Heart right ventricle (tissue), 16 donors: ENCODE measurements at places on chromosomes 12 and 14. TPM values are rescaled to one million over a fixed set of nuclear protein-coding genes. Genes with fewer than 3 reads are reported as not detected.
A peak's percentile ranks its signal among the peaks of the same experiment; 100 is the strongest.

SPX gene
- total RNA-seq = 16.2 TPM

NXPH4 gene
- 1.9 TPM for total RNA-seq

- no peaks in the 10 kb centered on the region for H3K27me3 ChIP-seq
- no peak for DNase-seq
- H3K36me3 ChIP-seq = no peaks in the 10 kb centered on the region
- H3K4me3 ChIP-seq = no peak overlapping the region
- no peak overlapping the region for H3K27ac ChIP-seq
Observed at GRCh38 chr12:39931231-39931630, 174.7 kb downstream of the SLC2A13 start.

GRCh38 chr12:66688846-66689439 is 10.1 kb upstream of the GRIP1 start:
- peak; percentile 17 for DNase-seq
- no peaks in the 10 kb centered on the region for H3K4me1 ChIP-seq
- no peak overlapping the region for H3K27ac ChIP-seq
- no peaks in the 10 kb centered on the region for H3K27me3 ChIP-seq

- no peaks in the 10 kb centered on the region for H3K27me3 ChIP-seq
- H3K4me1 ChIP-seq = no peaks in the 10 kb centered on the region
- no peak overlapping the region for H3K27ac ChIP-seq
- no peaks in the 10 kb centered on the region for H3K36me3 ChIP-seq
Observed at GRCh38 chr14:76546426-76547221, 170.7 kb downstream of the ESRRB start.

ERP27 gene
- total RNA-seq = 0.28 TPM

DNA sequence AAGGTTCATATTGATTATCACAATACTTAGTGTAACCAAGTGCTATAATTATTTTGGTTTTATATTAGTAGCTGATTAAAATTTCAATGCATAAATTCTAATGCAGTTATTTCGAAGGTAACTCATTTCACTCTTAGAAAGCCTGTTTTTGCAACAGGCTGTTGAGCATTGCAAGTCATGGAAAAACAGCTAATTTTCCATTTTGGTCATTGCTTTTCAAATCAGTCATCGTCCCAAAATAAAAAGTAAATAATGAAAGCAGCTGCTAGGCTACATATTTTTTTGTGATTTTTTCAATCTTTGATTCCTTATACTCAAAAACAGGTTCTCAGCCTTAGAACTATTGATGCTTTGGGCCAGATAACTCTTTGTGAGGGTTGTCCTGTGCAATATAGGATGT is 22.9 kb downstream of the VEZT start:
- peaks cover 19% of the 10 kb centered on the region for H3K4me1 ChIP-seq
- no peaks in the 10 kb centered on the region for H3K36me3 ChIP-seq
- no peak overlapping the region for H3K27ac ChIP-seq
- no peak for DNase-seq

VDR gene
- total RNA-seq = 0.86 TPM

DNA sequence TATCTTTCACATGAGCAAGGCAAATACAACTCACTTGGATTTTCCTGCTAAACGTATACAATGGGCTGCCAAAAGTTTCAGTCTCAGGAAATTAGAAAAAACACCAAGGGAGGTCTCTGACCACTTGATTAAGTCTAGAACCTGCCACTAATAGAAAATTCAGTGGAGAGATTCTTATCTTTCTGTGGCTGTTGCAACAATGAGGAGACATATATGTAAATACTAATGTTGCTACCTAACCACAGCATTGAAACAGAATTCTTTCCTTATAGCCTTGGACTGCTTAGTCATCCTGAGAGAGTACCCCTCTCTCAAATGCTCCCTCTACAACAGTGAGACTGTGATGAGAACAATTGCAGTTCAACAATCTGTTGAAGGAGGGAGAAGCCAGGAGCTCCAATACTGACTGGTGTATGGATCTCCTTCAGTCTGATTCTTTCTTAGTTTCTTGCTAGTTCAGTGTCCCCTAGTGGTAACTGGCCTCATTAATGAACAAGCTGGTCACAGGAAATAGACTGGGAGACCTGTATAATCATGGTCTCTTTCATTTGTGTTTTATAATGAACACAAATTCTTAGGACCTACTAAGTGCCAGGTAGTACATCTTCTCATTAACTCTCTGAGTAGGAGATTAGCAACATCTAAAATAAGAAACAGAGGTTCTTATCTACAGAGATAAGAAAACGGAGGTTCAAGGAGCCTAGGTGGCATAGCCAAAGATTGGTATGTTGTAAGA is 164.5 kb downstream of the SLC38A4 start:
- no peak overlapping the region for H3K4me3 ChIP-seq
- peaks cover 45% of the 10 kb centered on the region for H3K4me1 ChIP-seq
- H3K27me3 ChIP-seq = no peaks in the 10 kb centered on the region

ACACB gene
- total RNA-seq = 85.0 TPM

SYT10 gene
- total RNA-seq = not detected

DNA sequence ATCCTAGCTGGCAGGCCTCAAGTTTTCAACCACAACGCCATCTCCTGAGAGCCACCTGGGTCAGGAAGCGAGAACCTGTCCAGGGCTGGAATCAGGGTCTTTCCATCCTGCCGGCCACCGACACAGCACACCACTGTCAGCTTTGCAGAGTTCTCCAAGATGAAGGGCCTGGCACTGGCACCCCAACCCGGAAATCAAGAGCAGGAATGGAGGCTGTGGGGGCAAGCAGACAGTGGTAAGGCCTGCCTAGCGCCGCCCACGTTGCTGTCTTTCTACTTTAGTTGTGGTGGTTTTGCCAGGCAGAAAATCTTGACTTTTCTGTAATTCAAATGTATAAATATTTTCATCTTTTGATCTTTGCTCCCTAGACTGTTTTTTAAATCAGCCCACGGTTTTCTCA is 90.7 kb downstream of the ITPK1 start:
- no peak for DNase-seq
- H3K27ac ChIP-seq = no peak overlapping the region
- no peak overlapping the region for H3K4me3 ChIP-seq
- H3K4me1 ChIP-seq = no peaks in the 10 kb centered on the region

HHIPL1 gene
- 0.90 TPM for total RNA-seq

GRCh38 chr12:108210001-108210400 is 80.9 kb downstream of the WSCD2 start:
- H3K4me1 ChIP-seq = no peaks in the 10 kb centered on the region
- H3K27me3 ChIP-seq = no peaks in the 10 kb centered on the region
- DNase-seq = no peak
- H3K4me3 ChIP-seq = no peak overlapping the region

CISTR gene
- 2.3 TPM for total RNA-seq

- H3K36me3 ChIP-seq = no peaks in the 10 kb centered on the region
- no peak overlapping the region for H3K27ac ChIP-seq
- H3K27me3 ChIP-seq = no peaks in the 10 kb centered on the region
- H3K4me1 ChIP-seq = no peaks in the 10 kb centered on the region
- DNase-seq = no peak
- no peak overlapping the region for H3K4me3 ChIP-seq
Observed at GRCh38 chr12:121033625-121034349, 5.3 kb downstream of the OASL start.

DNA sequence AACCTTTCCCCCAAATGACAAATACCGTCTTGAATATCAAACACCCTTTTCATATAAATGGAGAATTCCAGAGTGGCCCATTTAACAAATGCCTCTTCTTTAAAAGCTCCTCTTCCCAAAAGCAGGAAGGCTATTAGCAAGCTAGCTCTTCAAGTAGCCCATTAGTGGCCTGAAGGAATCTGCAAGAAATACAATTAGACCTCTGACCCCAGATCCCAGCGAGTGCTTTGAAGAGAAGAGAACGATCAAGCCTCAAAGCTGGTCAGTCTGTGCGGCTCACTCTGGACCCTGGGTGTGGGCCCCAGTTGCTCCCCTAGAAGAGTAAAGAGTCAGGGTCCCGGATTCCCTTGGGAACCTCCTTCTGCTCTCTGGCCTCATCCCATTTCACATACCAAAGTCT is 325.6 kb downstream of the NUAK1 start:
- no peak overlapping the region for H3K4me3 ChIP-seq
- no peak overlapping the region for H3K27ac ChIP-seq
- H3K36me3 ChIP-seq = no peaks in the 10 kb centered on the region
- no peak for DNase-seq
- H3K27me3 ChIP-seq = no peaks in the 10 kb centered on the region

DNA sequence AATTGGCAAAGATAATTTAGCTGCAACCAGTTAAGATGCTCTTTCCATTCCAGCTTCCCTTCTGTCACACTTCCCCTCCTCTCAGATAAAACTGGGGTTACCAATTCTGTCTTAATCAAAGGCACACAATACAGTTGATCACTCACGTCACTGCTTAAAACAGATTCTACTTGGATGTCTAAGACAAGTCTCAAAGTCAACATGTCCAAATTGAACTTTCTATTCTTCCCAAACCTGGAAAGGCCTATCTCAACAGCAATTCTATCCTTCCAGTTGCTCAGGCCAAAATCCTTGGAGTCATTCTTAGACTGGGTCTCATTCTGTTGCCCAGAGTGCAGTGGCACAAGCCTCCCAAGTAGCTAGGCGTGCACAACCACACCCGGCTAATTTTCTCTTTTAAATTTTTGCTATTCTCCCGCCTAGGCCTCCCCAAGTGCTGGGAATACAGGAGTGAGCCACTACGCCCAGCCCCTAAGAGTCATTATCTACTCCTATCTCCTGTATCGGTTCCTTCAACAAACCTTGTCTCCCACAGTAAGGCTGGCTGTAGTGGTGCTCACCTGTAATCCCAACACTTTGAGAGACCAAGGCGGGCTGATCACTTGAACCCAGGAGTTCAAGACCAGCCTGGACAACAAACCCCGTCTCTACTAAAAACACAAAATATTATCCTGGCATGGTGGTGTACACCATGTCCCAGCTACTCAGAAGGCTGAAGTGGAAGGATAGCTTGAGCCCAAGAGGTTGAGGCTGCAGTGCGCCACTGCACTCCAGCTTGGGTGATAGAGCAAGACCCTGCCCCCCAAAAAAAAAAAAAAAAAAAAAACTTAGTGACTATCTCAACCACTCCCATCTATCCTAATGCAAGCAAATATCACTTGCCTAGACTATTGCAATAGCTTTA is 4.7 kb downstream of the RPS29 start:
- H3K27ac ChIP-seq = no peak overlapping the region
- H3K4me3 ChIP-seq = no peak overlapping the region
- H3K4me1 ChIP-seq = peaks cover 30% of the 10 kb centered on the region
- no peak for DNase-seq

DNA sequence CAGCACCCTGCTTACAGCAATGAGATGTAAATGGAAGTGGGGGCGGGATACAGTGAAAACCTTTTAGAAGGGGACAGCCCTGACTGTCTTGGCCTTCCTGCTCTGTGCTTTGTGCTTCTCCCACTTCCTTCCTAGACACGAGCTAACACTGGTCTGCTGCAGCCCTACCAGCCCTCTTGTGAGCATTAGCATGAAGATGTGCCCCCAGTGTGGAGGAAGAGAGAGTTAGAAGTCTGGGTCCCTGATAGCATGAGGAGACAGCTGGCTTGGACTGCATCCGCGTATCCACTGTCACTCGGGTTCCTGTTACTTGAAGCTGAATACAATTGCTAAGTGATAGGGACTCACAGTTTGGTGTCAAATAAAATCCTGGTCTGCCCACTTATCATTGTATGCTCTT is 248.1 kb upstream of the SOX5 start:
- no peaks in the 10 kb centered on the region for H3K4me1 ChIP-seq
- H3K4me3 ChIP-seq = no peak overlapping the region
- no peak overlapping the region for H3K27ac ChIP-seq
- no peak for DNase-seq
- H3K27me3 ChIP-seq = no peaks in the 10 kb centered on the region
- H3K36me3 ChIP-seq = no peaks in the 10 kb centered on the region

DNA sequence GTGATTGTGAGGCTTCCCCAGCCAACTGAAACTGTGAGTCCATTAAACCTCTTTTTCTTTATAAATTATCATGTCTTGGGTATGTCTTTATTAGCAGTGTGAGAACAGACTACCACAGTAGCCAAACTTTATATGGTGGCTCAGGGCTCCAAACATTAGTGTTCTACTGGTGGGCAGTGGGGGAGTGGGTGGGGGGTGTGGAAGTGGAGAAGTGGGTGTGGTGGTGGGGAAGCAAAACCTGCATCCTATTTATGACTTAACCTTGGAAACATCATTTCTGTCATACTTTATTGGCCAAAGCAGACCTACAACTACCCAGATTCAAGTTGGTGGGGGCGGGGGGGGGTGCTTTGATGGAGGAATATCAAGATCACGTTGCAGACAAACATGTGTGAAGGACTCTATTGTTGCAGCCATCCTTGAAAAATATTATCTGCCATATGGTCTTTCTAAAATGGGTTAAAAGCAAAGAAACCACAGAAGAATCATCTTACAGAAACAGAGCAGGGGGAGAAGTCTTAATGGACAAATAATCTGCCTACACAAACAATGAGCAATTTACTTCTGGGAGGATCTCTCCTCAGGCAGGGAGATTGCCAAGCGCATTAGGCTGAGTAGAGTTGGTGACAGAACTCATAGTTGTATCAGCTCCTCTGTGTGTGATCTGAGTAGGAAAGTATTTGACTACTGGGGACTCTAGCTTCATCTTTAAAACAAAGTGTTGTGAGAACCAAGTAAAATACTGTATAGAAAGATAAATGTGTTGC is 1.4 kb upstream of the PWP1 start:
- H3K4me3 ChIP-seq = no peak overlapping the region
- no peaks in the 10 kb centered on the region for H3K4me1 ChIP-seq
- no peak overlapping the region for H3K27ac ChIP-seq
- no peaks in the 10 kb centered on the region for H3K36me3 ChIP-seq
- no peak for DNase-seq

SOX5 gene
- 3.3 TPM for total RNA-seq

SIX6 gene
- total RNA-seq = not detected

PNMA1 gene
- total RNA-seq = 14.0 TPM
